ENCODE measurements at places on chromosomes 13 and 19. TPM values are rescaled to one million over a fixed set of nuclear protein-coding genes. Genes with fewer than 3 reads are reported as not detected.

GRCh38 chr13:87872813-87873212, 201.6 kb downstream of the SLITRK5 start:
- no peak for DNase-seq

Gene ZNF296
- 0.94 TPM for polyA plus RNA-seq

DNA sequence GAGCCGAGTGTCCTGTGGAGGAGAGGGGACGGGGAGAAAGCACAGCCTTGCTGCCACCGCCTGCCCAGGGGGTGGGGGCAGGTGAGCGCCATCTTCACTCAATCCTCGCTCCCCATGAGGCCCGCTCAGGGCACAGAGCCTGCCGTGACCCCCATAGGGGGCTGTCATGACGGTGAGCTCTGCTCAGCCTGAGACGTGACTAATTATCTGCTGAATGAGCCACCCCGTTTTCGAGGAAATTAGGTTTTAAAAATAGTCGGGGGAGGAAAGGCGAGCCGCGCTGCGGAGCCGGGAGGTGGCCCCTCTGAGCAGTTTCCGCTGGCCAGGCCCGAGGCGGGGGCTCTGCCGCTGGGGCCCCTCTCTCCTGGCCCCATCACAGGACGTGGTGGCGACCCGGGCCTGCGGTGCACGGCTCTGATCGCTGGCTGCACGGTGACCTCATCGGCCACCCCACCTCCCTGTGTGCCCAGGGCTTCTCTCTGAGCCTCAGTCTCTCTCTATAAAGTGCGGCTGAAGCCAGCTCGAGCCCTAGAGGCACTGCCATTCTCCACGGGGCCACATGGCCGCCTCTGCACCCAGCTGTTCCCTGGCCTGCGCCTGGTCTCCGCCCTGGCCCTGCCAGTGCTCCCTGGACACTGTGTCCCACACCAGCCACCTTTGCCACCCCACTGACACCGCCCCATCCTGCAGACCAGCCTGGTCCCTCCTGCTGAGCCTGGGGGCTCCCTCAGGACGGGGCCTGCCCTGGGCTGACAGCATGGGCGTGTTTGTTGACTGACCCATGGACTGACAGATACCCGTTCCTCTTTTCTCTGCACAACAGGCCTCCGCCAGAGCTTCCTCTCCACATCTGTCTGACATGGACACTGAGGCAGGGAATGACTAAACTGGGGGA, 28.3 kb downstream of the PIP5K1C start:
- DNase-seq, result no peak

DNA sequence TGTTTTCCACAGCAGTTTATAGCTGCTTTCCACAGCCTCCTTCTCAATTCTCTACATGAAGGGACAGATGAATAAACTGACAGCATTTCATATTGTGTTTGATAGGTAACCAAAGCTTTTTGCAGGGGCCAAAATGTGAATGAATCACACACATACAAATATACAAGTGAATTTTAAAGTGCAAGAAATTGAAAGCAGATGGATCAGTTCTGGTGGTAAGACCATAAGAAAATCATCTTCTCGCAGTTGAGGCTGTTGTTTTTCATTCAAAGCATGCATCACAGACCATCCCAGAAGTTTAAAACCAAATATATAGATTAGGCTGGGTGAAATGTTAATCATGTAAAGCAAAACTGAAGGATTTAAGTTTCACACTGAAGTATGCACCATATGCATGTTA, 1569.4 kb downstream of the PCDH9 start:
- no peak for DNase-seq

Gene CATSPERD
- not detected for polyA plus RNA-seq

Data from right renal pelvis (tissue), 4 donors.